ENCODE measurements at places on chromosomes 4 and X.

GRCh38 chr4:137688651-137689050 is 156.4 kb upstream of the PCDH18 start:
- DNase-seq, result no peak

DNA sequence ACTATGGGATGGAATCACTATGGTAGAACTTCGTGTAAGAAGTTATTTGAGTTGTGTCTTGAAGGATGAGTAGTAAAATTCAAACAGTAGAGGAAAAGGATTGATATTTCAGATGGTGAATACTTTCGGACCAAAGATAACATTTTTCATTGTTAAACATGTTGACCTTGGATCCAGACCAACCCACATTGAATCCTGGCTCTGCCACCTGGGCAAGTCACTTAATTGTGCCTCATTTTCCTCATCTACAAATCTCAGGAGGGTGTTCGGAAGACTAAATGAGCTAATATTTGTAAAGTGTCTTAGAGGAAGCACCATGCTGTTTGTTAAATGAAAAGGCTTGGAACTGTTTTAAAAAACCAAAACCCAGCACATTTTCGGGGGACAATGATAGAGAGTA is 1.4 kb upstream of the AIFM1 start:
- no peak for DNase-seq

GRCh38 chrX:108366644-108367406 is 71.4 kb downstream of the COL4A6 start:
- no peak for DNase-seq

DNA sequence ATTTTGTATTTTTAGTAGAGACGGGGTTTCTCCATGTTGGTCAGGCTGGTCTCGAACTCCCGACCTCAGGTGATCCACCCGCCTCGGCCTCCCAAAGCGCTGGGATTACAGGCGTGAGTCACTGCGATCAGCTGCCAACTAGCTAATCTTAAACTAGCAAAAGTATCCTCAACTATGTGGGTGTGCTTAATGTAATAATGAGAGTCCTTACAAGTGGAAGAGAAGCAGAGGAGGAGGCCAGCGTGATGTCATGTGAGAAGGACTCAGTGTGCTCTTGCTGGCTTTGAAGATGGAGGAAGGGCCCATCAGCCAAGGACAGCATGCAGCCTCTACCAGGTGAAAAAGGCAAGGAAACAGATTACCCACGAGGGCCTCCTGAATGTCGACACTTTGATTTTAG is 19.6 kb downstream of the SCD5 start:
- no peak for DNase-seq

All from activated CD4-positive, alpha-beta T cell treated with anti-CD3 and anti-CD28 coated beads, Interleukin-2, Interleukin-6, amounts not matched to agents 100 ng/mL and 50 ng/mL, durations not matched to agents 16 hours and 8 hours (primary cell).